ENCODE measurements at places on chromosomes 1 and 21. TPM values are rescaled to one million over a fixed set of nuclear protein-coding genes. Genes with fewer than 3 reads are reported as not detected.
A peak's percentile ranks its signal among the peaks of the same experiment; 100 is the strongest.

- H3K36me3 ChIP-seq: no peaks in the 10 kb centered on the region
- no peaks in the 10 kb centered on the region for H3K27me3 ChIP-seq
- no peaks in the 10 kb centered on the region for H3K4me1 ChIP-seq
- H3K4me3 ChIP-seq: no peak overlapping the region
- DNase-seq: no peak
Observed at GRCh38 chr1:212186427-212187207, 98.6 kb upstream of the PPP2R5A start.

GRCh38 chr1:117942293-117942692, 12.8 kb downstream of the WDR3 start:
- no peak overlapping the region for H3K27ac ChIP-seq
- no peak for DNase-seq
- H3K27me3 ChIP-seq: no peaks in the 10 kb centered on the region
- no peak overlapping the region for H3K4me3 ChIP-seq

- peaks cover 22% of the 10 kb centered on the region for H3K4me1 ChIP-seq
- H3K4me3 ChIP-seq: no peak overlapping the region
- peak overlapping the region; percentile 33 for H3K27ac ChIP-seq
- H3K27me3 ChIP-seq: no peaks in the 10 kb centered on the region
Observed at GRCh38 chr1:155966750-155967149, 11.6 kb downstream of the ARHGEF2 start.

DNA sequence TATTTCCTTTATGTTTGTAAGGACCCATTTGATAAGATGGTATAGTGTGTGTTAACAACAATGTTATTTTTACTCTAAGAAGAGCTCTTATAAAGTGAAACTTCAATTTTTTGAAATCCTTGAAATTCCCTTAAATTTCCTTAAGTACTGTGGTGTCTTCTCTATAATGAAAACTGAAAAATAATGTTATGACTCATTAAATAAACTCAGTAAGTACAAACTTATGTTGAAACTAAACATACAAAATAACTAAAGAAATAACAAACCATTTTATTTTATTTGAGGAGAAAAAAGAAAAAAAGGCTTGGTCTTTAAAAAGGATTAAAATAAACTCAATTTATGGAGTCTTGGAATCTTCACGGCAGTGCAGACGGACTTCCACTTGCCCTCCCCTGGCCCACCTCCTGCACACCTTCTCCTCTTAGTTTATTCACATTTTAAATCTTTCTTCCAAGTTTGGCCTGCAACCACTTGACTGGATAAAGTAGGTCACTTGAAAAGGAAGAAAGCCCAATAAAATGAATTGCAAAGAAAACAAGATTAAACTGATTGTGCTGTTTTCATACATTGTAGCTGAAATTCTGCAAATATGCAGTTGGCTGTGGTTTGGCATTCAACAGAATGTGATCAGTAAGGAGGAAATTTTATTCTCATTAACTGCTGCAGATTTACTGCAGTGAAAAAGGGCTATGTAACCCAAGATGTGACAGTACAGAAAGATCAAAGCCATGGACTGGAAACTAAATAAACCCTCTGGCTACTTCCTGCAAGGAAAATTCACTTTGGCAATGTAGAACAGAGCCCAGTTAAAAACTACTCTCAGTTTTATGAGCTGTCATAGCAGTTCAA, 48.5 kb upstream of the SCYL3 start:
- DNase-seq: no peak
- no peaks in the 10 kb centered on the region for H3K4me1 ChIP-seq
- H3K27me3 ChIP-seq: no peaks in the 10 kb centered on the region
- H3K36me3 ChIP-seq: no peaks in the 10 kb centered on the region
- no peak overlapping the region for H3K27ac ChIP-seq

Gene OR2G6
- not detected for total RNA-seq

Gene AMY2B
- 2.1 TPM for total RNA-seq

All from H1 (cell line).